ENCODE measurements at places on chromosomes 2 and 18. TPM values are rescaled to one million over a fixed set of nuclear protein-coding genes. Genes with fewer than 3 reads are reported as not detected.

- peaks cover 26% of the 10 kb centered on the region for H3K27me3 ChIP-seq
- no peak overlapping the region for H3K4me3 ChIP-seq
- no peak overlapping the region for H3K27ac ChIP-seq
- no peaks in the 10 kb centered on the region for H3K36me3 ChIP-seq
- DNase-seq: no peak
These were observed 34.8 kb upstream of the MMADHC start for GRCh38 chr2:149622343-149622742.

- H3K4me1 ChIP-seq: peaks cover 56% of the 10 kb centered on the region
- H3K4me3 ChIP-seq: peak overlapping the region; percentile 71
- H3K36me3 ChIP-seq: no peaks in the 10 kb centered on the region
- H3K27me3 ChIP-seq: no peaks in the 10 kb centered on the region
- H3K27ac ChIP-seq: peak overlapping the region; percentile 45
These were observed 638 bp upstream of the LPIN1 start for GRCh38 chr2:11745613-11746375.

- H3K27me3 ChIP-seq: no peaks in the 10 kb centered on the region
- H3K4me3 ChIP-seq: peak overlapping the region; percentile 64
- peak overlapping the region; percentile 77 for H3K27ac ChIP-seq
- DNase-seq: no peak
- peaks cover 11% of the 10 kb centered on the region for H3K36me3 ChIP-seq
These were observed 18.8 kb downstream of the TGOLN2 start for GRCh38 chr2:85308896-85309555.

- H3K27me3 ChIP-seq: no peaks in the 10 kb centered on the region
- H3K4me3 ChIP-seq: no peak overlapping the region
- no peaks in the 10 kb centered on the region for H3K4me1 ChIP-seq
- no peaks in the 10 kb centered on the region for H3K36me3 ChIP-seq
- no peak for DNase-seq
These were observed 185.8 kb downstream of the VAPA start for GRCh38 chr18:10099539-10100140.

DNA sequence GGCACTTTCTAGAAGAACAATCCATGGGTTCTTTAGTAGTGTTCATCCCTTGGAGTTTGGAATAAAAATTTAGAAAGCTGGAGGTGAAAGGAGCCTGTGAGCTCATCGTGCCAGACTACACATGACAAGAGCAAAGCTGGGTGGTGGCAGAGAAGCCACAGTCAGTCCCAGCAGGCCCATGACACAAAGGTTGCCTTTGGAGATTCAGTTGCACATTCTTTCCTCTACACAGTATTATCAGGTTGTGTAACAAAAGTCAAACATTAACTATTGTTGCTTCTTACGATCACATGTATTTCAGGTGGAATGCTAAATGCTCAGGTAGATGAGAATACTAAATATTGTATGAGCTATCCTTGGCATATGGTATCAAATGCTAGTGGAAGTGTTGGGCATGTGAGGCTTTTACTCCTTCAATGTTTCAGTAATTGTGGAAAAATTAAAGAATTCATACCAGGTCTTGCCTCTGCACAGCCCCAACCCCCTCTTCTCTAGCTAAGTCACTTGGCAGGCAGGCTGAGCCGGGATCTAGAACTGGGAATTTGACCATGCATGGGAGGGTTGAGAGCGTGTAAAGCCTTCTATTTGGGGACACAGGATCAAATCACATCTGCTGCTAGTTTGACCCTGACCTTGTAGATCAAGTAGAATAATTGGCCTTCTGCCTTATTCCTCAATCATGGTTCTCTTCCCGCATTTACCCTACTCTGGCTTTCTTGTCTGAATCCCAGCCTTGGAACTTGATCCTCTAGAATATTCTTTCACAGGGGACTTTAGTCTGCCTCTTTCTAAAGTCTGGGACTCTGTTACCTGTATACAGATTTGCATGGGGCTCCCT is 230.9 kb downstream of the GCA start:
- no peak for DNase-seq
- no peaks in the 10 kb centered on the region for H3K36me3 ChIP-seq
- no peaks in the 10 kb centered on the region for H3K27me3 ChIP-seq
- H3K4me3 ChIP-seq: no peak overlapping the region

GRCh38 chr2:127424598-127425520 is 6.6 kb downstream of the PROC start:
- H3K4me1 ChIP-seq: peaks cover 5% of the 10 kb centered on the region
- no peak for DNase-seq
- no peak overlapping the region for H3K27ac ChIP-seq
- H3K4me3 ChIP-seq: no peak overlapping the region

GRCh38 chr2:222535477-222535876 is 111.1 kb downstream of the SGPP2 start:
- peaks cover 14% of the 10 kb centered on the region for H3K27me3 ChIP-seq
- H3K4me1 ChIP-seq: no peaks in the 10 kb centered on the region
- H3K36me3 ChIP-seq: no peaks in the 10 kb centered on the region

GRCh38 chr2:226330206-226330605 is 469.4 kb downstream of the IRS1 start:
- H3K36me3 ChIP-seq: no peaks in the 10 kb centered on the region
- no peak for DNase-seq
- H3K27ac ChIP-seq: no peak overlapping the region
- no peaks in the 10 kb centered on the region for H3K27me3 ChIP-seq
- H3K4me3 ChIP-seq: no peak overlapping the region

DNA sequence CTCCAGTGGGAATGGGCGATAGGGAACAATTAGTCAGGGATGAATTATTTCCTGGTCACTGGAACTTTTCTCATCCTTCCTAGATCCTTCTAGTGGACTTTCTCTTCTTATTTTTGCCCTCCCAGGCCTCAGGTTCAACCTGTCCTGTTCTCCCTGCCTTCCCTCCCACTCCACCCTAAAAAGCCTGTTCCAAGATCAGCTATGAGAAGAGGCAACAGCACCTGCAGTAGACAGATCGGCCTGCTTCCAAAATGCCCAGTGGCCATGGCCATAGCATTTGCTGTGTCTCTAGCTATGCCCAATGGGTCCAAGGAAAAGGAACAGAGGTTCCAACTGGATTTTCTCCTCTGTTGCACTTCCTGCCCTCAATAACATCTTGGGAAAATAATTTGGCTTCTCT is 16.5 kb upstream of the KCNF1 start:
- DNase-seq: no peak
- H3K4me1 ChIP-seq: no peaks in the 10 kb centered on the region
- no peak overlapping the region for H3K27ac ChIP-seq
- no peak overlapping the region for H3K4me3 ChIP-seq
- peaks cover 3% of the 10 kb centered on the region for H3K27me3 ChIP-seq

- DNase-seq: peak; percentile 66
- H3K36me3 ChIP-seq: peaks cover 11% of the 10 kb centered on the region
- no peak overlapping the region for H3K4me3 ChIP-seq
These were observed 18.8 kb downstream of the KLHL41 start for GRCh38 chr2:169528271-169528701.

GRCh38 chr2:198695879-198696278 is 761.9 kb downstream of the SATB2 start:
- H3K4me1 ChIP-seq: no peaks in the 10 kb centered on the region
- no peak for DNase-seq
- no peaks in the 10 kb centered on the region for H3K36me3 ChIP-seq
- H3K4me3 ChIP-seq: no peak overlapping the region
- peaks cover 5% of the 10 kb centered on the region for H3K27me3 ChIP-seq
- H3K27ac ChIP-seq: no peak overlapping the region

DNA sequence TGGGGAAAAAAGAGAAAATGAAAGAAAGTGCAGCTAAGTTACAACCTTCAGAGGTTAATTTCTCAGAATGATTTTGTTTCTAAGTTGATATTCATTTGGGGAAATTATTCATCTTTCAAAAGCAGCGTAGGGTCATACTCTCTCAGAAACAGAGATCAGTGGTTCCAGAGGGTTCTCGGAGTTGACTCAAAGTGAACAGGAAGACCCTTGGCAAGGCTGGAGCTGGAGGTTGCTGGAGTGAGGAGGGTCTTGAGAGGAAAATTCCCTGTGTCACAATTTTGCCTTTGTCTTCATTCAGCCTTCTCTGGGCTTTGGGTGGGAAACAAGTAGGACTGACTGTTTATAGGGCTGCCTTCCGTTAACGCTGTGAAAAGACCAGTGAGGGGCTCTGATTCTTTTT is 168.2 kb downstream of the ICOS start:
- DNase-seq: peak; percentile 16
- H3K27me3 ChIP-seq: no peaks in the 10 kb centered on the region
- H3K27ac ChIP-seq: peak overlapping the region; percentile 87
- H3K4me3 ChIP-seq: peak overlapping the region; percentile 29
- H3K36me3 ChIP-seq: no peaks in the 10 kb centered on the region

DNA sequence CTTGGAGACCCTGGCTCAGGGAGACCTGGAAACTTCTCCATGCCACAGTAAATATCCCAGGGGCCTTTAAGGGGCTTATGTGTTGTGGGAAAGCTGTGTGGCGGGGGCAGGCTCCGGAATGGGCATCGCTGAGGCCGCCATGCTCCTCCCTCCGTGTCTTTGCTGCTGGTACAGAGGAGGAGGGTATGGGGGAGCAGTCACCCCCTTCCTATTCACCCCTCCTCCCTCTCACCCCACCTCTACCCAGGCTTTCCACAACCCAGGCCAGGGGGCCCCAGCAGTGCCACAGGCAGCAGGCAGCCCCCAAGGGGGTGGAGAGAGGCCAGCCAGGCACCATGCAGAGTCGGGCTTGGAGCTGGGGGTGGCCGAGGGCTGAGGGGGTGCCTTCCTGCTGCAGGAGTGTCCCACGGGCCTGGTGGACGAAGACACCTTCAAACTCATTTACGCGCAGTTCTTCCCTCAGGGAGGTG is 28.0 kb upstream of the FAHD2A start:
- no peak overlapping the region for H3K4me3 ChIP-seq
- peaks cover 15% of the 10 kb centered on the region for H3K27me3 ChIP-seq
- H3K27ac ChIP-seq: no peak overlapping the region
- no peak for DNase-seq
- no peaks in the 10 kb centered on the region for H3K36me3 ChIP-seq

DNA sequence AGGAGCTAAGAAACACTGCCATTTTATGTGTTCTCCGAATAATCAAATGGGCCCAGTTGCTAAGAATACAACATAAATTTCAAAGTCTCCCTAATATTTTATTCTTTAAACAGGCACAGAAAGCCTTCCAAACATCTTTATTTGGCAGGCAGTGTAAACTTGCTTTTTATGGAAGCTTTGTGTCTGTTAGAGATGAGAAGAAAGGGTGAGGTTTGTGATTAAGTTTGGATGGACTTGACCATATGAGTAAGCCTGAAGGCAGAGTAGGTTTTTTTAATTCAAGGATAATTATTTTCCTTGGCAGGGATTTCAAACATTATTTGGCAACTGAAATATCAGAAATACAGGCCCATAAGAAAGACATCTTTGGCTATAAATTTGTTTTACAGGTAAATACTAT is 62.9 kb downstream of the COX7A2L start:
- peaks cover 54% of the 10 kb centered on the region for H3K36me3 ChIP-seq
- H3K27me3 ChIP-seq: no peaks in the 10 kb centered on the region
- peaks cover 42% of the 10 kb centered on the region for H3K4me1 ChIP-seq
- no peak overlapping the region for H3K4me3 ChIP-seq

- no peak for DNase-seq
- H3K27me3 ChIP-seq: no peaks in the 10 kb centered on the region
- H3K36me3 ChIP-seq: peaks cover 18% of the 10 kb centered on the region
- no peak overlapping the region for H3K4me3 ChIP-seq
These were observed 164.5 kb upstream of the ALPP start for GRCh38 chr2:232214053-232214452.

Gene CTNNA2
- total RNA-seq: not detected

Gene GNAL
- total RNA-seq: 0.04 TPM

Gene STPG4
- not detected for total RNA-seq

Gene MPP4
- not detected for total RNA-seq

Measured in activated naive CD8-positive, alpha-beta T cell treated with anti-CD3 and anti-CD28 coated beads for 36 hours (primary cell).